A549 treated with Hydrocortisone at 1 μM for 4 hours (cell line): ENCODE measurements at places on chromosomes 13 and 19. TPM values are rescaled to one million over a fixed set of nuclear protein-coding genes. Genes with fewer than 3 reads are reported as not detected.

SERTAD1 gene
- 22.6 to 39.9 TPM (median 30.9 TPM) in 5 replicates for total RNA-seq

ZNF701 gene
- total RNA-seq: 0.14 to 0.28 TPM (median 0.20 TPM) in 5 replicates

ZSCAN4 gene
- not detected in 5 replicates for total RNA-seq

CASP14 gene
- total RNA-seq: not detected in 5 replicates

S1PR4 gene
- 0.06 to 0.22 TPM (median 0.12 TPM) in 4 of 5 replicates, not detected in the other for total RNA-seq

LEUTX gene
- not detected in 5 replicates for total RNA-seq

LHB gene
- total RNA-seq: not detected in 5 replicates

RYR1 gene
- total RNA-seq: 5.2 to 6.8 TPM (median 6.4 TPM) in 5 replicates

GAPDHS gene
- 0.09 TPM in 1 of 5 replicates, not detected in the others for total RNA-seq

CEACAM3 gene
- not detected in 5 replicates for total RNA-seq

C2CD4C gene
- 0.22 to 0.68 TPM (median 0.59 TPM) in 5 replicates for total RNA-seq

NPAS1 gene
- 4.8 to 9.1 TPM (median 6.5 TPM) in 5 replicates for total RNA-seq

HCN2 gene
- total RNA-seq: 30.4 to 38.9 TPM (median 35.2 TPM) in 5 replicates

ACP7 gene
- 0.05 to 0.25 TPM (median 0.07 TPM) in 5 replicates for total RNA-seq

FAM124A gene
- total RNA-seq: 1.8 to 2.4 TPM (median 2.1 TPM) in 5 replicates

PALM3 gene
- total RNA-seq: 1.6 to 2.3 TPM (median 2.0 TPM) in 5 replicates

DLEU7 gene
- not detected in 5 replicates for total RNA-seq

ZNF723 gene
- not detected in 5 replicates for total RNA-seq

NAPSA gene
- 0.65 to 1.3 TPM (median 0.76 TPM) in 5 replicates for total RNA-seq

CEACAM4 gene
- not detected in 5 replicates for total RNA-seq

NKPD1 gene
- 0.56 to 0.90 TPM (median 0.77 TPM) in 5 replicates for total RNA-seq

MARK4 gene
- 6.7 to 12.7 TPM (median 8.1 TPM) in 5 replicates for total RNA-seq

ZNF221 gene
- 0.51 to 0.84 TPM (median 0.60 TPM) in 5 replicates for total RNA-seq

SHISA7 gene
- total RNA-seq: not detected in 5 replicates

WDR87 gene
- total RNA-seq: not detected in 5 replicates

LRRC63 gene
- total RNA-seq: 0.08 TPM in 1 of 5 replicates, not detected in the others

PCDH20 gene
- total RNA-seq: not detected in 5 replicates

ZNF440 gene
- 0.02 to 0.07 TPM (median 0.03 TPM) in 4 of 5 replicates, not detected in the other for total RNA-seq
